Activated CD4-positive, alpha-beta memory T cell treated with anti-CD3 and anti-CD28 coated beads for 36 hours (primary cell): ENCODE measurements at places on chromosomes 6 and 20. TPM values are rescaled to one million over a fixed set of nuclear protein-coding genes. Genes with fewer than 3 reads are reported as not detected.

ERVFRD-1 gene
- not detected for total RNA-seq

GRCh38 chr6:34912715-34913464 lies 23.8 kb downstream of the ANKS1A start:
- no peak overlapping the region for H3K4me3 ChIP-seq
- H3K36me3 ChIP-seq, result peaks cover 1% of the 10 kb centered on the region
- peak; percentile 64 for DNase-seq
- peaks cover 2% of the 10 kb centered on the region for H3K27me3 ChIP-seq

DNA sequence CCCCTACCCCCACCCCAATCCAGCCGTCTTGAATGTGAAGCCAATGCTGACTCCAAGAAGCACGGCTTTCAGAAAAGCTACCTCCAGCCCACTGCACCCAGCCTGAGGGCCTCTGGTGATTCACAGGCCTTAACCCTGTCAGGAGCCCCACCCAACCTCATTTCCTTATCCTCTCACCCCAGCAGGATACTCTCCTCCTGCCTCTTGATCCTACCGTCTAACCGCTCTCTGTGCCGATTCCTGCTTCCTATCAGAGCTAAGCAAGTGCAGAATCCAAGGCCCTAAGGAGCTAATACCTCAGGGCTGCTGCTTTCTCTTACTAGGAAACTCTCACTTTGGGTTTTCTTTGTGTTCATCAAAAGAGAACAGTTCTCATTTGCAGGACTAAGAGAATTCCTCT lies 47.2 kb downstream of the TRERF1 start:
- peaks cover 76% of the 10 kb centered on the region for H3K4me1 ChIP-seq
- DNase-seq, result peak; percentile 69
- peaks cover 5% of the 10 kb centered on the region for H3K36me3 ChIP-seq
- peak overlapping the region; percentile 2 for H3K4me3 ChIP-seq

MUCL3 gene
- not detected for total RNA-seq
